ENCODE measurements at places on chromosomes 4 and X.

- DNase-seq: no peak
Measured at GRCh38 chr4:136124251-136124745, 1408.0 kb downstream of the PCDH18 start.

GRCh38 chr4:78313754-78314120 lies 237.8 kb upstream of the ANXA3 start:
- DNase-seq: no peak

DNA sequence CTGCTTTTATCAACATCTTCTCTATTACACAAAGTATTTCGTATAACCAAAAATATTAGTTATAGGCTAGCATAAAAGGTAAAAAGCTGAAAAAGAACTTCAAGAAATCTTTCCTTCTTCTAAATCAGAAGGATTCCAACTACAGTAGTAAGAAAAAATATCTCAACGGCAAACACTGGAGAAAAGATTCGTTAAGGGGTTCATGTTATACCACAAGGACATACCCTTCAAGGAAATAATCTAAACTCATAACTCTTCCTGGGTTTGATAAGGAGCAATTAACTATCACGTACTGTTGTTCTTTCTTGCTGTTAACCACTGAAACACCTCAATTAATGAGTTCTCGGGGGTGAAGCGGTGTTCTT lies 1.5 kb downstream of the SMIM14 start:
- DNase-seq: no peak

GRCh38 chr4:83510442-83510841 lies 25.5 kb upstream of the GPAT3 start:
- DNase-seq: no peak

DNA sequence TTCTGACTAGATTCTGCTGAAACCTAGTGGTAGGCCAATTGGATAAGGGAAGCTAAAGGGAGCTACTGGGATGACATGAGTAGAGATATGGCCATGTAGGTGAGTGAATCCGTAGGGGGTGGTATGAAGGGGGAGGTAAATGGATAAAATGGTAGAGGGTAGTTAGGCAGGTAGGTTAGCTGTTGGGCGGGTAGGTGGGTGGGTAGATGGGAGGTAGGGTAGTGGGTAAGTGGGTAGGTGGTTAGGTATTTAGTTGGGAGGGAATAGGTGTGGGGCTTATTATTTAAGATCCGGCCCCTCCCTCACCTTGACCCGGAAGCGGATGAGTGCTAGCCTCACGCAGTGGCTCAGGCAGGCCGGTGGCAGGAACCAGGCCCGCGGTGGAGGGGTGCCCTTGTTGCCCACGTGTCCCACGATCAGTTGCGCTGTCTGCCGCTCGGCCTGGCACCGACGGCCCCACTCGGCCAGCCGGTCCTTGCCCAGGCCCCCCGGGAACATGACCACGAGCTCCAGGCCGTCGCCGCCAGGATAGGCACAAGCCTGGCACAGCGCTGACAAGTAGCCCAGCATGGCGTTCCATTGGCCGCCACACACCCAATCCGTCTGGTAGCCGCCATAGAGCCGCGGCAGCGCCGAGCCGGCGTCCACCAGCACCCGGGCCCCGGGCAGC lies 725 bp downstream of the FAM120C start:
- no peak for DNase-seq

GRCh38 chr4:37216209-37216608 lies 28.3 kb upstream of the NWD2 start:
- no peak for DNase-seq

GRCh38 chr4:182447767-182448280 lies 204.6 kb downstream of the TENM3 start:
- DNase-seq: no peak

DNA sequence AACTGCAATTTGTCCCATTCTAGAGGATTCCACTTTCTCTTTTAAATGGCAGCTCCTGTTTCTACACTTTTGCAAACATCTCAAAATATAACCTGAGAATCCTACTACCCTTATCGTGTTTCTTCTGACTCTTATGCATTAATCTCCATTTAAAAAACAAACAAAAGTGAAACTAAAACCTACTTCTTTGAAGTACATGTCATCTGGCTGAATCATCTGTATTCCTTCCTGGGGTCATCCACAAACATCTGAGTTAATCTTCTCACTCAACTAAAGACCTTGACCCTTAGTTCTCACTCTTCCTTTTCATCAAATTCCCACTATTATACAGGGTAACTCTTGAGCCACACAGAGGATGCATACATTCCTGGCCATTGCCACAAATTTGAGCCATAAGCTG lies 584.8 kb downstream of the PPARGC1A start:
- DNase-seq: no peak

GRCh38 chrX:78957768-78958130 lies 12.6 kb downstream of the P2RY10 start:
- no peak for DNase-seq

DNA sequence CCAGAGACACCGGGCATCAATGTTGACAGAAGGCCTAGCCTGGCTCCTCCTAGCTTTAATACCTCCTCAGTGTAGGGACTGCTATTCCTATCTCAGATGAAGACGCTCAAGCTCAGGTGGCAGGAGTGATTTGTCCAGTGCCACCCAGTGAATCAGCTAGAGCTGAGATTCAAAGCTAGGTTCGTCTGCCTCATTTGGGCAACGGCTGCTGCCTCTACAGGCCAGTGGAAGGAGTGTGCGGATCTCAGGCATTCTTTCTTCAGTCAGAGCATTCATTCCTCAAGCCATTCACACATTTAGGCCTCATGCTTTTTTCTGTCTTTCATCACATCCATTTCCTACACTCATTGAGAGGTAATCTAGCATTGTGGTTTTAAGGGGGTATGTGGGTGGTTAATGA lies 7.3 kb downstream of the TSR2 start:
- no peak for DNase-seq

- DNase-seq: no peak
Measured at GRCh38 chrX:11881485-11882170, 123.6 kb downstream of the MSL3 start.

GRCh38 chrX:139483699-139484098 lies 46.8 kb upstream of the F9 start:
- no peak for DNase-seq

- DNase-seq: no peak
Measured at GRCh38 chrX:70554081-70554480, 109.4 kb downstream of the DLG3 start.

- DNase-seq: no peak
Measured at GRCh38 chr4:169573889-169574288, 38.5 kb downstream of the NEK1 start.

GRCh38 chrX:112819813-112820212 lies 20.8 kb downstream of the AMOT start:
- no peak for DNase-seq

GRCh38 chr4:169367826-169368225 lies 97.1 kb upstream of the SH3RF1 start:
- no peak for DNase-seq

GRCh38 chrX:14508025-14508690 lies 21.2 kb upstream of the GLRA2 start:
- DNase-seq: no peak

DNA sequence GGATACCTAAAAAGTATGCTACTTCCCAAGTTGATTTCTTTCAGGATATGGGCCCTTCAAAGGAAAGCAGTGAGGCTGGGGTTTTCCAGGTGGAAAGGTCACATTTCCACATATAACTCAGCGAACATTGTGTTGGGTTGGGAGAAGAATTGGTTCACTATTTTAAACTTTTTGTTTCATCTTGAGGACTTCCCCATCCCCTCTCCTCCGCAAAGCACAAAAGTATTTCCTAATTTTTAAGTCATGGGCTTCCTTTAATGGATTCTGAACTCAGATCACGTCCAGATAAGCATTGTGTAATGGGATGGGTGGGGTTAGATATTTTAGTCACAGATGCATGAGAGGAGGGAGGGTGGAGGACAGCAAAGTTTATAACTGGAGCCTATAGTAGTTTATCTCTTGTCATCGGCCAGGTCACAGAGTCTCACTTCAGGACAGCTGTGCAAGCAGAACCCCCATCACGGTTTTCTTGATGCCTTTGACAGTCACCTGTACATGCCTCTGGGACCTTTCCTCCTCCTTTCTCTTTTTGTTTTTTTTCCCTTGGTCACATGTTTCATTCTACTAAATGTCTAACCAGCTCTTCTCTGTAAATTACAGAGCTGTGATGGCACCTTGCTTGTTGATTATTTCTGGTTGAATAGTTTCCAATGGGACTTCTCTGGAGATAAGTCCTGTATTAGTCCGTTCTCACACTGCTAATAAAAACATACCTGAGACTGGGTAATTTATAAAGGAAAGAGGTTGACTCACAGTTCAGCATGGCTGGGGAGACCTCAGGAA lies 115.4 kb downstream of the PTTG2 start:
- no peak for DNase-seq

DNA sequence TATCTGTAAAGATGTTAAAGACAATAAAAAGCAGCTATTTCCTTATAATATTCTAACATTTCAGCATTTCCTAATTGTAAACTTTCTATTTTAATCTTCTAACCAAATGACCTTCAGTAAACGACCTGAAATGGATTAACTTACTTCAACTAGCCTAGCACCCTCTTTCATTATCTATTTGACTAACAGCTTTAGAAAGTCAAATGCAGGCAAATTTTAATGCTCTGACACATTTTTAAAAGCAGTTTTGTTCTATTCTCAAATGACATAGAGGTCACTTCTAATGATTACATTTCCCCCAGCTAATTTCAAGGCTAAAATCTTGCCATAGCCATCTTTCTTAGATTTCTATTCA lies 41.9 kb downstream of the SLC7A11 start:
- no peak for DNase-seq

DNA sequence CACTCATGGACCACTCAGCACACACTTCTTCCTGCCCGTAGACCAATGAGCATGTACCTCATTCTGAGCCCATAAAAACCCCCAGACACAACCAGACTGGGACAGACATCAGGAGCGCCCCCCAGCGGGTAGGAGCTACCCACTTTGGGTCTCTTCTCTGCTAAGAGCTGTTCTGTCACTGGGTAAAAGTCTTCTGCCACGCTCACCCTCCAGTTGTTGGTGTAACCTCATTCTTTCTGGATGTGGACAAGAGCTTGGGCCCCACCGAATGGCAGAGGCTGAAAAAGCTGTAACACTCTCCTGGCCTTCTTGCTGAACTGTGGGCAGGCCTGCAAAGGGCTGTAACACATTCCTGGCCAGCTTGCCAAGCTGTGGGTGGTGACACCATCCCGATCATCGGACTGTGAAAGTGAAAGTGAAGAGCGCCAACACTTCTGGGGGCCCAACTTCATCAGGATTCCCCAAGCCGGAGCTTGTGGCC lies 137.6 kb downstream of the TECRL start:
- no peak for DNase-seq

GRCh38 chrX:124931958-124932357 lies 387.7 kb upstream of the TEX13C start:
- no peak for DNase-seq

- no peak for DNase-seq
Measured at GRCh38 chr4:105327956-105328355, 145.9 kb downstream of the PPA2 start.

GRCh38 chr4:104128850-104129213 lies 365.9 kb downstream of the CXXC4 start:
- no peak for DNase-seq

GRCh38 chrX:16022580-16023200 lies 100.7 kb upstream of the GRPR start:
- no peak for DNase-seq

DNA sequence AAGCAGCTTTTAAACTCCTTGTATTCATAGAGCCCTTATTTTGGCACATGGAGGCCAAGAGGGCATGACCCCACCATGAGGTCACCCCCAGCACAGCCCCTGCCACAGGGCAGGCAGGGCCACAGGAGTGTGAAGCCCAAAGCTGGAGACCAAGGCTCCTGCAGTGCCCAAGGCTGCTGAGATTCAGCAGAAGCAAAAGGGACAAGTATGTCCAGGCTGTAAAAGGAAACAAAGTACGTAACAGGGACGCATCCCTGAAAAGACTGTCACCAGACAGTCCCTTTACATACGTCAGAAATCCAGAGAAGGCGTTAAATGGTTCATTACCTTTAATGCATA lies 18.9 kb downstream of the GAK start:
- DNase-seq: no peak

- DNase-seq: no peak
Measured at GRCh38 chrX:130295519-130296296, 27.0 kb upstream of the ZNF280C start.

GRCh38 chr4:28117084-28117682 lies 1256.5 kb downstream of the STIM2 start:
- no peak for DNase-seq

DNA sequence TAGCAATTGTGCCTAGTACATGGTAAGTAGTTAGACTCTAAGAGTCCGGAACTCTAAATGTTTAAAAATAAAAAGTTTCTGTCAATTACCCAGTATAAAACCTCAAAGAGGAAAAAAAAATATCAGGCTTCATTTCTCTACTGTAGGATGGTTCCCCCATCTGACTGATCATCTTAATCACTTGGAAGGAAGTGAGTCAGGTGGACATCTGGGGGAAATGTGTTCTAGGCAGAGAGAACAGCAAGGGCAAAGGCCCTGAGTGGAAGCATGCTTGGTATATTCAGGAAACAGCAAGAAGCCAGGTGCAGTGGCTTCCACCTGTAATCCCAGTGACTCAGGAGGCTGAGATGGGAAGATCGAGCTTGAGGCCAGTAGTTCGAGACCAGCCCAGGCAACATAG lies 2.9 kb upstream of the EIF1AX start:
- no peak for DNase-seq

- no peak for DNase-seq
Measured at GRCh38 chrX:44899946-44900345, 27.0 kb downstream of the KDM6A start.

GRCh38 chr4:27214010-27214409 lies 353.4 kb downstream of the STIM2 start:
- DNase-seq: no peak
